ENCODE measurements at places on chromosomes 5 and 9.

DNA sequence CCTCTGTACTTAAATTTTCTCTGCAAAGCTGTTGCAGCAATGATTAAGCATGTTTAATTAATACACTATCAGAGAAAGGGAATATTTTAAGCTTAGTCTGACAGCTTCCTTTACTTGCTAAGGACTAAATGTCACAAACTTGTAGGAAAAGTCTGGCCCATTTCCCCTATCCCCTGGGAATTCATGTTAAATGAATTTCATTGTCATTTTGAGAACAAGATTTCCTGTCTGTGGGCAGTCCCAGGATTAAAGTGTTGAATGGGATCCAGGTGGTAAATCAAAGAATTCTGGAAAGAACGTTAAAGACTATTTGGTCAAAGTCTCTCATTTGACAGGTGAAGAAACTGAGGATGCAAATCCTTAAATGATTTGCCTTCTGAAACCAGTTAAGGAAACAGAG is 214.8 kb downstream of the MPDZ start:
- DNase-seq: no peak

GRCh38 chr9:124960409-124960752 is 19.5 kb upstream of the GOLGA1 start:
- no peak for DNase-seq

GRCh38 chr5:74085186-74085585 is 459.2 kb downstream of the ARHGEF28 start:
- DNase-seq: no peak

GRCh38 chr9:70293214-70293613 is 34.4 kb downstream of the SMC5 start:
- no peak for DNase-seq

GRCh38 chr5:122195802-122196394 is 66.6 kb downstream of the ZNF474 start:
- DNase-seq: peak; percentile 17
